Kidney capillary endothelial cell (primary cell): ENCODE measurements at places on chromosomes 3 and 15.

GRCh38 chr3:71942432-71943187 lies 157.7 kb upstream of the PROK2 start:
- no peak for DNase-seq

- peak; percentile 26 for DNase-seq
Measured at GRCh38 chr15:58019503-58020376, 45.8 kb downstream of the ALDH1A2 start.

- DNase-seq = no peak
Measured at GRCh38 chr3:36075491-36075890, 304.8 kb upstream of the STAC start.

DNA sequence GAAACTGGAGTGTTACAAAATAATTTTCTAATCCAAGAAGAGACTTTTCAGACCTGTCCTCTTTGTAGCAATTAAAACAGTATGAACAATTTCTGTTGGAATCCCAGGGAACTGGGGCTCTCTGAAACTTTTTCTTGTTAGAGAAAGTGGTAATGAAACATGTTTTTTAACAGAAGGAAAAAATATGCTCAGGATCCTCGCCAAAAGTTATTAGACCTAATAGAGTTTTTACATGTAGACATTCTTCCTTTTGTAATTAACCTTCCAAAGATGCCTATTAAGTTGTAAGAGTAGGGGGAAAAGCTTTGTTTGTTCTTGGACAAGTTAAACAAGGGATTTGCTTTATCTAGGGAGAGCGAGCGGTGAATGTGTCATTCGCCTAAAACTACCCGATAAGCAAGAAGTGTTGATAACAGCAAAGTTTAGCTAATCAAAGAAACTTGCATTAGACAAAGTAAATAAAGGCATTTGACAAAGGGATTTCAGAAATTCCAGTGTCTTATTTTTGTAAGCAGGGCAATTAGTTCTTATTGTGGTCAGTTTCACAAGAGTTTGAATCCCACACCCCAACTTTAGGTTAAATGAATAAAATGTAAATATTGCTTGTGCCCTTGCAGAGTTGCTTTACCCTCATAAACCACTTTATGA lies 2.3 kb downstream of the RARB start:
- DNase-seq = no peak

GRCh38 chr3:114421204-114421603 lies 127.4 kb downstream of the TIGIT start:
- DNase-seq = no peak
